Activated naive CD4-positive, alpha-beta T cell treated with anti-CD3 and anti-CD28 coated beads, Interleukin-2, amount 50 U/mL, for 72 hours (primary cell): ENCODE measurements at places on chromosomes 13 and 19. TPM values are rescaled to one million over a fixed set of nuclear protein-coding genes. Genes with fewer than 3 reads are reported as not detected.

KLK3 gene
- total RNA-seq: not detected

GRIN3B gene
- total RNA-seq: 0.07 TPM

ZNF441 gene
- total RNA-seq: 2.8 TPM

SPRED3 gene
- total RNA-seq: 3.5 TPM

B3GNT8 gene
- total RNA-seq: 0.55 TPM

DNA sequence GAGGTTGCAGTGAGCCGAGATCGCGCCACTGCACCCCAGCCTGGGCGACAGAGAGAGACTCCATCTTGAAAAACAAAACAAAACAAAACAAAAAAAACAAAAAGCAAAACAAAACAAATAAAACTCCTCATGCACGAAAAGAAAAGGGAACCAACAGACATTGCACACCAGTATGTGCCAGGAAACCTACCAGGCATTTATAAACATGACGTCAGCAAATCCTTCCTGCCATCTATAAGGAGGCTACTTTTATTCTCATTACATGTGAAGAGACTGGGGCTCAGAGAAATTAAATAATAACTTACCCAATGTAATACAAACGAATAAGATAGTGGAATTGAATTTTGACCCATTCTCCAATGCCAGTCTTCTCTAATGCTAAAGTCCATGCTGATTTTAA lies 197.2 kb downstream of the NUFIP1 start:
- DNase-seq: no peak

- no peak for DNase-seq
Observed at GRCh38 chr19:6668691-6669090, 1.3 kb downstream of the TNFSF14 start.

- DNase-seq: no peak
Observed at GRCh38 chr19:10776900-10777650, 58.9 kb downstream of the TMED1 start.

GRCh38 chr19:6378486-6378885 lies 2.8 kb upstream of the PSPN start:
- no peak for DNase-seq

DNA sequence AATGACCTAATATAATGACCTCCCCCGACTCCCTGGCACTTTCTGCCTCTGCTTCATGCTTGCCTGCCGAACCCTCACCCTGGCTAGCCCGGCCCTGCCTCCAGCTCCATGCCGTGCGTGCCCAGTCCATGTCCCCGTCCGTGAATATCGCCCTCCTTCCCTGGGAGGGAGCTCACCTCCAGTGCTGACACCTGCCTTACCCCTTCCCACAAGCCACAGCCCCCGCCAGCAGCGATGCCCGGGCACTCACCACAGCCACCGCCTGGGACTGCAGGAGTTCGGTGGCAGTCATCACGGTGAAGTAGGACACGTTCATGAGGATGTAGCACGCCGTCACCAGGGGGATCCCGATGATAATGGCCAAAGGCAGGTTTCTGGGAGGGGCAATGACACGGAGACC lies 10.0 kb downstream of the SLC7A9 start:
- peak; percentile 51 for DNase-seq

DNA sequence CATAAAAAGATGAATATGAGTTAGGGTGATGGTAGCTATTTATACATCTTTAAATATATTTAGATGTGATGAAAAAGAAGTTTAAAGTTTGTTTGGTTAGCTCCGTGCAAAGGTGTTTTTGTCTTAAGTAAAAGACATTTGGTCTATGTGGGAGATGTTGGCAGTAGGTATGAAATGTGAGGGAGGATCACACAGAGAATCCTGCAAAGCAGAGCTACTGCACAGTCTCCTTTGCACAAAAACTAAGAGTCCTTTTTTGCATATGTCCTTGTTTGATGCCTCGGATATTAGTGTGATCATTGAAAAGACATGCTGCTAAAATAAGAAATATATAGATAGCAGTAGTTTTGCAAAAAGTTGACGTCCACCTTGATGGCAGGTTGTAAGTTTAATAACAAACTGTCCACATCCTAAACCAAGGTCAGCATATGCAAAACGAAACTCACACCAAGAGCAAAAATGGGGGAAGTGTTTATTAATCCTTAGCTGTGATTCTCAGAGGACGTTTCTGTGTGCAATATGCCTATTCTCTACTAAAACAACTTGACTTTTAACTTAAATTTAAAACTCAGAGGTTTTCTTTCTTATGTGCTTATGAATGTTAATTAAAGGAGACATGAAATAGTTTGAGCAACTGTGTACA lies 870.1 kb downstream of the PCDH9 start:
- no peak for DNase-seq

GRCh38 chr13:77902319-77902963 lies 16.2 kb downstream of the EDNRB start:
- DNase-seq: no peak

GRCh38 chr19:19083413-19084178 lies 19.8 kb downstream of the SLC25A42 start:
- no peak for DNase-seq

DNA sequence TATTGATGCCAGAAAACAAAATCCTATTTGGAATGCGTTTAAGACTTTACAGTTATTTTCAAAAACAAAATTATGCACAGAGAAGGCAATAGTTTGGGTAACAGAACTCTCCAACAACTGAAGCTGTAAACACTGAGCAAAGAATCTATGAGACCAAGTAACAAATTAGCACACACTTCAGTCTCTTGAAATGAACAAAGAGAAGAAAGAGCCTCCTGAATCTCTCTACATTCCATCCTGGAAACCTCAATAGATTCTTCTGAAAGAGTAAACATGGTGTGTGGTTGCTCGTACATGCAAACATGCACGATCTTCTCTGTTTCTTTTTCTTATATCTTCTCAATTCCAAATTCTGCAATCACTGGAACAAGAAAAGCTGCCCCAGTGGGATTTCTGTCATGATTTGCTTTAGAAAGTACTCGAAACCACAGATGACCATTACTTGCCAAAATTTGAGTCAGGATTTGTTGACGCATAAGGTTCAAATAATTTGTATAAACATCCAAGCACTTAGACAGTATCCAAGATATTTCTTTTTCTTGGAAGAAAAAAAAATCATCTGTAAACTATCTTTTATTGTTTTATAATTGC lies 137.9 kb upstream of the DACH1 start:
- no peak for DNase-seq

- DNase-seq: no peak
Observed at GRCh38 chr19:57165846-57166245, 1.4 kb downstream of the DUXA start.
